Activated CD4-positive, alpha-beta T cell treated with anti-CD3 and anti-CD28 coated beads, Interleukin-2, amount 10 ng/mL, durations not matched to agents 24 days and 14 days (primary cell): ENCODE measurements at places on chromosomes 5 and 9. TPM values are rescaled to one million over a fixed set of nuclear protein-coding genes. Genes with fewer than 3 reads are reported as not detected.

Gene RAI14
- 2.6 and 5.1 TPM in 2 replicates for total RNA-seq

Gene ZNF658
- 2.0 and 2.6 TPM in 2 replicates for total RNA-seq

Gene ORM2
- total RNA-seq: not detected in 2 replicates

Gene TAF1L
- total RNA-seq: 0.05 TPM in 1 of 2 replicates, not detected in the other

Gene PCDHA7
- total RNA-seq: not detected in 2 replicates

DNA sequence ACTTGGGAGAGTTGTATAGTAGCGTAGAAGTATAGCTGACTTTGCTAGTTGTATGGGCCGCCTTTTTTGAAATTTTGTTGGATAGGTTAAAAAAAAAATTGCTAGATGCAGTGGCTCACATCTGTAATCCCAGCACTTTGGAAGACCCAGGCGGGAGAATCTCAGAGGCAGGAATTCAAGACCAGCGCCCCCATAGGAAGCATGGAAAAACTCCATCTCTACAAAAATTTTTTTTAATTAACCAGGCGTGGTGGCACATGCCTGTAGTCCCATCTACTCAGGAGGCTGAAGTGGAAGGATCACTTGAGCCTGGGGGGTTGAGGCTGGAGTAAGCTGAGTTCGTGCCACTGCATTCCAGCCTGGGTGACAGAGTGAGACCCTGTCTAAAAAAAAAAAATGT lies 59.2 kb downstream of the SMC5 start:
- DNase-seq: no peak

GRCh38 chr5:116144103-116144502 lies 59.3 kb downstream of the COMMD10 start:
- DNase-seq: no peak

GRCh38 chr5:59873113-59873512 lies 20.4 kb downstream of the PDE4D start:
- no peak for DNase-seq

GRCh38 chr5:115579747-115580173 lies 22.5 kb downstream of the TICAM2 start:
- DNase-seq: no peak

DNA sequence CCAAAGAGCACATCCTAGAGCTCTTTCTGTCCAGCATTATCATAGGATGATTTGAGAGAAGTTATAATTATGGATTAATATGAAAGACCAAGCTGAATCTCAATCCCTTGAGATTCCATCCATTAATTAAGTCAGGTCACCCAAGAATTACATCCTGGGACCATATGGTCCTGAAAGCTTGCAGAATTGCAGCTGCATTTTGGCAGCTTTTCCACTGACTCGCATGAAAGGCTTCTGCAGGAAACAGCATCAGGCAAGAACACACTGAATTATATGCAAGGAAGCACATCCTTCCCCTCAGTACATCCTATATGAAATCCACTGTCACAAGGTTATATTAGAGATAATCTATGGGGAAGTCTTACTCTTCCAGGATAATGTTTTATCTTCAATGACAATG lies 109.1 kb upstream of the CTNND2 start:
- no peak for DNase-seq

GRCh38 chr9:21592063-21592338 lies 109.9 kb upstream of the IFNE start:
- DNase-seq: no peak

- no peak for DNase-seq
These were observed 314.7 kb downstream of the PRR16 start for GRCh38 chr5:120778491-120779484.

GRCh38 chr5:6822556-6823343 lies 109.5 kb downstream of the TENT4A start:
- DNase-seq: no peak

- no peak for DNase-seq
These were observed 75.1 kb upstream of the IER5L start for GRCh38 chr9:129252937-129253802.

GRCh38 chr5:172055421-172055820 lies 49.0 kb upstream of the FBXW11 start:
- DNase-seq: no peak

DNA sequence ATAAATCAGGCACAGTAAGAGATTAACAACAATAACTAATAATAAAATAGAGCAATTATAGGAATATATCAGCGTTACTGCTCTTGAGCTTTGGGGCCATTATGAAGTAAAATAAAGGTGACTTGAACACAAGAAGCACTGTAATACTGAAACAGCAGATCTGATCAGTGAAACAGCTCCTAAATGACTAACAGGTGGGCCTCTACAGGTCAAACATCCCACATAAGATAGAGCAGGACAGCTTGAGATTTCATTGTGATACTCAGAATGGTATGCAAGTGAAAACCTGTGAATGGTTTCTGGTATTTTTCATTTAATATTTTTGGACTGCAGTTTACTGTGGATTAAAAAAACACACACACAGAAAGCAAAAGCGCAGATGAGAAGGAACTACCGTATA lies 24.0 kb upstream of the MAP3K1 start:
- no peak for DNase-seq

DNA sequence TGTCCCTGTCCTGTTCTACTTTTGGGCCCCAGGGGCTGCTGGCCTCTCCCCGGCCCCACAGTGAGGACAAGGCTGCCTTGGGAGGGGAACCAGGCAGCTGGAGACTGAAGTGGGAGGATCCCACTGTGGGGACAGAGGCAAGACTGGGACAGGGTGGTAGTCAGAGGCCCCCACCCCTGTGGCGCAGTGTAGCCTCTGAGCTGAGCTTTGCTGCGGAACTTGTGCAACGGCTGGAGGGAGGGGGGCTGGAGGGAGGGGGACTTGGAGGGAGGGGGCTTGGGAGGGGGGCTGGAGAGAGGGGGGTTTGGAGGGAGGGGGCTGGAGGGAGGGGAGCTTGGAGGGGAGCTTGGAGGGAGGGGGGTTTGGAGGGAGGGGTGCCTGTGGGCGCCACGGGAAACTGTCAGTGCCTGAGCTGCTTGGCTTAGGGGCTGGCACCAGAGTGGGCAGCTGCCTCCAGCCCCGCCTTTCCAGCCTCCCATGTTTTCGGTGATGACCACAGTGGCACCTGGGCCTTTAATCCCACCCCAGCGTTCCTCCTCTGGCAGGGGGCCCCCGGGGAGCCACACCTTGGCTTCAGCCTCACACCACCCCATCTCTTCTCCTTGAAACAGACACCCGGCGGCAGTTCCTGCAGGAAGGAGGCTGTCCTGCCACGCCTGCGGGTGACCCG lies 2.3 kb upstream of the FUT7 start:
- no peak for DNase-seq

DNA sequence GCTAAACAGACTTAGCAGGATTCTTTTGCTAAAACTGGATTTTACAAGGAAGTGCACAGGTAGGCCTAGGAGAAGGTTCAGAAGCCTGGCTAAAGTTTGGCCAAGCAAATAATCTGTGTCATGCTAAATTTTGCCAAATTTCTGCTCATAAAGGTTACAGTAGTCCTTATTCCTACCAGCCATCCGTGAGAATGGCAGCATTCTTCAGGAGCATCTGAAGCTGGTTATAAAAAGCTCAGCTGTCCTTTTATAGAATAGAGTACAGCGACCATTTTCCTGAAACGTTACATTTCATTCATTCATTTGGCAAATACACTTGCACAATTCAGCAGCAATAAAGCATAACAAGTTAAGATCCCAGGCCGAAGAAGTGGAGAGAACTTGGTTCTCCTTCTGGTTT lies 6.9 kb downstream of the GSN start:
- DNase-seq: no peak

DNA sequence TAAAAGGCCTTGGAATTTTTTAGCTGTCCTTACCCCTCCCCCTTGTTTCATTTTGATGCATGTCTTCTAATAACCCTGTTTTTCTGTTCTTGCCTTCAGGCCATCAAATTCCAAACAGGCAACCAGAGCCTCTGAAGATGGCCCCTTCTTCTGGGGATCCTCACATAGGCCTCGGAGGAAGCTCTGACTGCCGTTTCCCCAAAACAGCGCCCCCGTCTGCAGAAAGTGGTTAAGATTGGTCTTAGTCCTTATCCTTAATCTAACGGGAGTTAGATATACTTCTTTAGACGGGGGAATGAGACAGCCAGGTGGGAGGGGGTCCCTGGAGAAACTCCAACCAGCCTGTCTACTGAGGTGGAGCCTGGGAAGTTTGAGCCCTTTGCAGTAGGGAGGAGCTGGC lies 226.3 kb upstream of the ZNF608 start:
- DNase-seq: no peak

DNA sequence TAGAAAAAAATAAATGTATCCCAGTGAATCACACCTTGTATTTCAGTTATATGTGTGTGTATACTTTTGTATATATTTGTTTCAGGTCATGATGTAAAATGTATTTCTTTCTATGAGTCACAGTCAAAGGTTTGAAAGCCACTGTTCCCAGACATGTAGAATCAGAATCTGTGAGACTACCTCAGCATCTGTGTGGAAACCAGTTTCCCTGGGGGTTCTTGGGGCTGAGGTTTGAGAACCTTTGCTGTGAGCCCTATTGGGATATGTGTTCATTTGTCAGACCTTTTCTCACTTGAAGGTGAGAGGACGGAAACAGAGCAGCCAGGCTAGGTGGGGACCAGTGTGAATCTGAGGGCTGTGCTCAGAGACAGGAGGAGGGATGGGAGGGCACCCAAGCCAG lies 78.7 kb upstream of the SAP30L start:
- DNase-seq: no peak
